ENCODE measurements at places on chromosomes 3 and 15. TPM values are rescaled to one million over a fixed set of nuclear protein-coding genes. Genes with fewer than 3 reads are reported as not detected.

LOXL1 gene
- total RNA-seq, result 287 TPM

FOXB1 gene
- not detected for total RNA-seq

PLA2G4D gene
- not detected for total RNA-seq

ACKR4 gene
- total RNA-seq, result 6.3 TPM

CYP8B1 gene
- not detected for total RNA-seq

SCAANT1 gene
- not detected for total RNA-seq

LRRC2 gene
- total RNA-seq, result 0.18 TPM

POPDC2 gene
- 0.53 TPM for total RNA-seq

IL20RB gene
- total RNA-seq, result 0.51 TPM

COL6A5 gene
- not detected for total RNA-seq

CCR9 gene
- not detected for total RNA-seq

FGF7 gene
- 49.3 TPM for total RNA-seq

SYNPR gene
- total RNA-seq, result not detected

ZIC4 gene
- total RNA-seq, result 0.39 TPM

SLC9C1 gene
- not detected for total RNA-seq

ANAPC13 gene
- 143 TPM for total RNA-seq

WWTR1 gene
- 46.2 TPM for total RNA-seq

PCOLCE2 gene
- total RNA-seq, result 2.2 TPM

CD200 gene
- total RNA-seq, result not detected

ROPN1 gene
- total RNA-seq, result not detected

THAP10 gene
- total RNA-seq, result 3.0 TPM

BFSP2 gene
- total RNA-seq, result not detected

DPPA4 gene
- not detected for total RNA-seq

PIF1 gene
- total RNA-seq, result 9.5 TPM

PRR20G gene
- not detected for total RNA-seq

PCCB gene
- total RNA-seq, result 32.4 TPM

CKMT1B gene
- not detected for total RNA-seq

TPRG1 gene
- total RNA-seq, result not detected

CHCHD6 gene
- total RNA-seq, result 19.8 TPM

MYD88 gene
- 26.4 TPM for total RNA-seq

PTH1R gene
- not detected for total RNA-seq

Measured in HFFc6 (cell line).